ENCODE measurements at places on chromosomes 2 and 18.

DNA sequence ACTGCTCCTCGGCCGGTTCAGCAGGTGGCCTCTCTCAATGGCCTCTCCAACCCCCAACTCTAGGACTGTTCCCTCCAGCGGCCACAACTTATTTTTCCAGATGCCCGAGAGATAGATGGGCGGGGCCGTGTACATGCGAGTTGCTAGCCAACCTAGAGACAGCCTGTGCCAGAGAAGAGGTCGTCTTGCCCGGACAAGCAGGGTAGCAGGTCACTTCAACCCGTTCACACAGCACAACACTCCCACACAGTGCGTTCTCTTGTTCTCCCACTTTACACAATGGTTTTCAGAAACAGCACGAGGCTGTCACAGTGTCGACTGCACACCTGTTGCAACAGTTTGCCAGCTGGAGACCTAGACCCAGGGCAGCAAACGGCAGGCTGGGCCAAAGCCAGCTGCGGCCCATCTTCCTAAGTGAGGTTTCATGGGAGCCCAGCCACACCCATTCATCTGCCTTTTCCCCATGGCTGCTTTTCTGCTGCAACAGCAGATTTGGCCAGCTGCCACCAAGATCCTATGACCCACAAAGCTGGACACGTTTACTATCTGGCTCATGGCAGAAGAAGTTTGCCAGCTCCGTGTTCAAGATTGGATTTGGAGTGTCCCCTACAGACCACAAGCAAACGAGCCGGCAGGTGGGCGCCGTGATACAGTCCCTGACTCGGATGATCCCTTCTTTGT lies 7.3 kb upstream of the PRLH start:
- DNase-seq, result no peak

- peak; percentile 61 for DNase-seq
Observed at GRCh38 chr2:64945973-64946768, 43.0 kb upstream of the SLC1A4 start.

GRCh38 chr2:38981670-38982357 lies 92.1 kb downstream of the ARHGEF33 start:
- DNase-seq, result no peak

GRCh38 chr2:157769856-157770255 lies 106.3 kb downstream of the ACVR1 start:
- no peak for DNase-seq

DNA sequence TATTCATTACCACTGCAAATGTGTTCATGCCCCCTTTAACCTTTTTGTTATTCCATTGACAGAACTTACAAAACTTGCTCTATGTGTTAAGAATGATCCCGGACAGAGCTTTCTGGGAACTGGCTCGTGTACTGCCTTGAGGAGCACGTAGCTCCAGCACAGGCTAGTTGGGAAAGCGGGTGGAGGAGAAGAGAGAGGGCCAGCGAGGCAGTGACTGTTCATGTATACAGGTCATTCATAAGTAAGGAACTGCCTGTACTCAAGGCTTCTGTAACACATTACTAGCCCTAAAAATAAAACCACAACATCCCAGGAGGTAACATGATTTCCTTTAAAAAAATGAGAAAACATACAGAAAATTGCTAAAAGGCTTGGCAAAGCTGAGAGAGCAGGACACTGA lies 109.0 kb downstream of the STK39 start:
- DNase-seq, result no peak

DNA sequence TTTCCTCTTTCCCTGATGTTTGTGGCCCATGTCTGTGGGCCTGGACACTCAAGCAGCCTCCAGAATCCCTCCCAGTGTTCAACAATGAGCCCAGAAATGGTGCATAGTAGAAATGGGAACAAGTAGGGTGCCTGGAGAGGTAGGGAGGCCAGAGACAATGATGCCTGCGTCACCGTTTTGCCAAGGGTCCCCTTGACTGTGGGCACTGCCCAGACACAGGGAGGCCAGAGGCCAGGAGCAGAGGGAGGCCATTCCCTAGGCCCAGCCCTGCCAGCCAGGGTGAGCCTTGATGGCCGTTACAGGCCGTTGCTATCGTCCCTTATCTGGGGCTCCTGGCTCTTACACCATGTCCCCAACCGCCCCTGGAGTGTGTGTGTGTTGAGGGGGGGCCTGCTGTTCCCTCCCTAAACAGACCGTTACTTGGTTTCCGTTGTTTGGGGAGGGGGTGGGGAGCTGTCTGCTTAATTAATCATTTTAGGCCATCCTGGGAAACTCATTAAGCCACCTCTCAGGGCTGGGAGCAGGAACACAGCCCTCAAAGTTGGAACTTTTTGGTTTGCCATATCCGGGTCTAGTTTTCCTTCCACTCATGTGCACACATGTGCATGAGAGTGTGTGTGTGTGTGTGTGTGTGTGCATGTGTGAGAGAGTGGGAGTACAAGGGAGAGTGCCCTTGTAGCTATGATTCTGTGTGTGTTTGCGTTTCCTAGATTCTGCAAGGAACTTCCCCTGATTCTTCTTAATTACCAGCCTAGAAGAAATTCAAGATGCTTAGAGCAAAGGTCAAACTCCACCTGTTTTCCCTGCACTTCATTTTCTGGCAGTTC lies 135.2 kb upstream of the HAAO start:
- no peak for DNase-seq

DNA sequence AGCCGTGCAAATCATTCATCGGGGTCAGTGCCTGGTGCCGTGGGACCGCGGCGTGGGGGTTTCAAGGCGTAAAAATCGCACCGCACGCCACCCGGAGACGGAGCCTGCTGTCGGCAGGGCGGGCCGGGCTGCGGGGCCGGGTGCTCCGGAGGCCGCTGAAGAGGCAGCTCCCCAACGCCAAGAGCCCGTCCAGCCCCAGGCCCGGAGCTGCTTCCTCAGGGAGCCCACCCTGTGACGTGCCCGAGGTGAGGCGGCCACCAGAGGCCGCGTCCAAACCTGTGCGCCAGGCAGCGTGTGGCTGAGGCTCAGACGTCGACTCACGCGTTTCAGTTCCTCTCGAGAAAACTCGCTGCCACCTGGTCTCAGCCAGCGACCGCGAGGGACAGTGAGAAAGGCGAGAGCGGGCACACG lies 98.1 kb downstream of the NFATC1 start:
- no peak for DNase-seq

GRCh38 chr2:88608184-88608583 lies 19.1 kb downstream of the EIF2AK3 start:
- no peak for DNase-seq

- no peak for DNase-seq
Observed at GRCh38 chr2:41710944-41711343, 336.9 kb upstream of the PKDCC start.

DNA sequence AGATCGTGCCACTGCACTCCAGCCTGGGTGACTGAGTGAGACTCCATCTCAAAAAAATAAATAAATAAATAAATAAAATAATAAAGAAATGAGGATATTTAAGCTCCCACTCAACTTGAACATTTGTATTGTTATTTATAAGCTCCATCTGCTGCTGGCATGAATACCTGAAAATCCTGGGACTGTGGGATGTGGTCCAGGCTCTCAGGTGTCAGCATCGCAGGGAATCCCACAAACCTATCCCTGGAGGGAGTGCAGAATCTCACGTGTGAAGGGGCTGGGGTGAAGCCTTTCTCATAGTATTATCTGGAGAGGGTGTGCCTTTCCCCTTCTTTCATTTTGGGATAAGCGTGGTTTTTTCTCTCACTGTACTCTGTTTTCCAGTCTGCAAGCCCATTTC lies 47.4 kb upstream of the POLE4 start:
- DNase-seq, result no peak

DNA sequence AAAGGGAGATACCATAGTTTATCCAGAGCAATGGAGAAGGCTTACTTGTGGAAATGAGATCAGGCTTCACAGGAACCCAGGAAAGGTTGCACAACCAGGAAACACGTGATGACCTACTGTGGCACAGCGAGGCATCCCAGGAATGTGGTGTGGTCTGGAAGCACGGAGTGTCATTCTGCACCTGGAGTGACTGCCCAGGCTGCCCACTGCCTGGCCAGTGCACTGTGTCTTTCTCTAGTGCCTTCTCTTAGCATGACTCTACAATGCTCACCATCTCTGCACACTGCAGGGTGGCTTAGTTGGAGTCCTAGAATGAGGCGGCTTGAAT lies 48.9 kb downstream of the CHST9 start:
- DNase-seq, result no peak

Data from GM12891 (cell line).